NCI-H1105 treated with DMSO at 0.1 percent for 48 hours (cell line): ENCODE measurements at places on chromosomes 7 and 10.

GRCh38 chr10:71780156-71780555 is 6.8 kb upstream of the VSIR start:
- no peak for DNase-seq

GRCh38 chr7:104973909-104974415 is 40.0 kb upstream of the KMT2E start:
- no peak for DNase-seq

GRCh38 chr7:37193087-37193774 is 255.4 kb downstream of the ELMO1 start:
- DNase-seq, result no peak

- DNase-seq, result no peak
Observed at GRCh38 chr10:100904917-100905316, 7.8 kb upstream of the SLF2 start.
